ENCODE measurements at places on chromosomes 12 and 14. TPM values are rescaled to one million over a fixed set of nuclear protein-coding genes. Genes with fewer than 3 reads are reported as not detected.

The IL22 gene
- not detected for total RNA-seq

The GTF2A1 gene
- total RNA-seq: 33.3 TPM

The SLC25A21 gene
- total RNA-seq: 2.3 TPM

- no peaks in the 10 kb centered on the region for H3K27me3 ChIP-seq
- H3K4me3 ChIP-seq: no peak overlapping the region
- H3K4me1 ChIP-seq: no peaks in the 10 kb centered on the region
- DNase-seq: no peak
- no peaks in the 10 kb centered on the region for H3K36me3 ChIP-seq
Observed at GRCh38 chr14:80862983-80863382, 78.6 kb downstream of the CEP128 start.

DNA sequence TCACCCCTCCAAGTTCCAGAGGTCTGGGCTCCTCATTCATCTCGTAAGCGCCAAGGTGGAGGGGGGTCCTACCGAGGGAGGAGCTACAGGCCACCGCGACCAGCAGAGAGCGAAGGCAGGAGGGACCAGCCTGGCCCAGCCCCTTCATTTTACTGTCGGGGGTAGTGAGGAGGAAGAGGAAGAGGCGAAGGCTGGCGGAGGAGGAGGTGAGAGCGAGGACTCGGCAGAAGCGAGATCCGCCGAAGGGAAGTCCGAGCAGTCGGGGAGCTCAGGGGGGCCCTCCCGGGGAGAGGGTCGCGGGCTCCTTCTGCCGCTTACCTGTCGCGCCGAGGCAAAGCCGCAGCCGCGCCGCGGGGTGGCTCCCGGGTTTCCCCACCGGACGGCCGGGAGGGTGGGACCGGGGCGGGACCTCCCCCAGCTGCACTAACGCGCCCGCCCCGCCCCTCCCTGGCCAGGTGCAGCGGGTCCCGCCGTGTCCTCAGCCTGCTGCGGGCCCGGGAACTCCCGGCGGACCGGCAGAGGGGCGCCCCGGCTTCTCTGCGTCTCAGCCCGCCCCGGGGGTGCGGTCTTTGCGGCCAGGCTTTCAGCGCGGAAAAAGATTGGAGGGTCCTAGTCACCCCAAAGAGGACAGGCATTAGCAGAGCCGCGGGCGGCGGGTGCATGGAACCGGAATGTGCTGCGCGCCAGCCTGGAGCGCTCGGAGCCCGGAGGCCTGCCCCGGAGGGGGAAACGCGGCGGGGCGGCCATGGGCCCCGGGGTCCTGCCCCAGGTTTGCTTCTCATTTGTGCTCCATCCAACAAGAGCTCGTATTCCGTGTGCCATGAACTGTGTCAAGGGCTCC lies at the start of gene GALNT6:
Gene GALNT6 (minus strand): TSS at position 124 of the 841 bp plus-strand sequence. CDS start 11,625 bp downstream, outside the sequence.
- H3K36me3 ChIP-seq: no peaks in the 10 kb centered on the region
- H3K27me3 ChIP-seq: no peaks in the 10 kb centered on the region
- no peaks in the 10 kb centered on the region for H3K4me1 ChIP-seq

- no peak overlapping the region for H3K27ac ChIP-seq
- H3K4me3 ChIP-seq: no peak overlapping the region
- no peak for DNase-seq
- no peaks in the 10 kb centered on the region for H3K4me1 ChIP-seq
- no peaks in the 10 kb centered on the region for H3K27me3 ChIP-seq
- H3K36me3 ChIP-seq: no peaks in the 10 kb centered on the region
Observed at GRCh38 chr12:25295361-25295760, 44.6 kb upstream of the KRAS start.

- peaks cover 14% of the 10 kb centered on the region for H3K4me1 ChIP-seq
- H3K27me3 ChIP-seq: no peaks in the 10 kb centered on the region
- H3K4me3 ChIP-seq: no peak overlapping the region
- DNase-seq: no peak
Observed at GRCh38 chr12:62705846-62706245, 229.1 kb downstream of the PPM1H start.

DNA sequence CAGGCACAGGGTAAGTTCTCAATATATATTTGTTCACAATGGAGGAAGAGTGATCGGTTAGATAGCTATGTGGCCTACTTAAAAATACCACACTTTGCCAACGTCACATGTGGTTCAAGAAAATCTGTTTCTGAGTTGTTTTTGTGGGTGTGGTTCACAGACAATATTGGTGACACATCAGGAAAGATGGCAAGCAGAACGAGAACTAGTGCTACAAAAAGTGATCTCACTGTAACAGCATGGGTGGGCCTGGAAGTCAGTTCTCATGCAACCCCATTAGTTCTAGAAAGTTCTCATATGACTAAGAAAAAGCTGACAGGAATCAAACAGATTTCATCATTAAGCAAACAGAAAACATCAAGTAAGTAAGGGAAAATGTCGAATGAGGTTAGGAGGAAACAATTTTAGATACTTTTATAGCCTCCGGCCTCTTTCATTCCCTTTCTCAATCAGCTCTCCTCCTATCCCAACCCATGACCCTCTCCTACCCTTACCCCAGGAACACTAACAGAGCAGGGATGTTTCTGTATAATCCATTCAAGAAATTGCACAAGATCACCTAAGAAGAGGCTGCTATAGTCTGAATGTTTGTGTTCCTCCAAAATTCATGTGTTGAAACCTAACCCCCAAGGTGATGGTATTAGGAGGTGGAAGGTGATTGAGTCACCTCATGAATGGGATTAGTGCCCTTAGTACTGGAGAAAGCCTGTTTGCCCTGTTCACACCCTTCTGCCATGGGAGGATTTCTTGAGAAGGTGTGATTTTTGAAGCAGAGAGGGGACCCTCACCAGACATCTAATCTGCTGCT lies 15.5 kb upstream of the NTN4 start:
- DNase-seq: no peak
- no peaks in the 10 kb centered on the region for H3K36me3 ChIP-seq
- H3K27me3 ChIP-seq: no peaks in the 10 kb centered on the region
- H3K27ac ChIP-seq: peak overlapping the region; percentile 59
- H3K4me1 ChIP-seq: peaks cover 5% of the 10 kb centered on the region

- no peak for DNase-seq
- H3K36me3 ChIP-seq: no peaks in the 10 kb centered on the region
- no peaks in the 10 kb centered on the region for H3K27me3 ChIP-seq
- H3K4me3 ChIP-seq: no peak overlapping the region
- no peak overlapping the region for H3K27ac ChIP-seq
Observed at GRCh38 chr12:127811988-127812387, 455.0 kb upstream of the TMEM132C start.

- no peaks in the 10 kb centered on the region for H3K36me3 ChIP-seq
- H3K4me3 ChIP-seq: no peak overlapping the region
- H3K27ac ChIP-seq: no peak overlapping the region
- no peaks in the 10 kb centered on the region for H3K4me1 ChIP-seq
Observed at GRCh38 chr12:39606712-39607423, 12.7 kb downstream of the ABCD2 start.

Measured in breast epithelium (tissue), 4 donors.